ENCODE measurements at places on chromosomes 13 and 19. TPM values are rescaled to one million over a fixed set of nuclear protein-coding genes. Genes with fewer than 3 reads are reported as not detected.

GRCh38 chr13:109241160-109241559 is 545.2 kb downstream of the IRS2 start:
- peaks cover 3% of the 10 kb centered on the region for H3K27me3 ChIP-seq
- DNase-seq: no peak
- H3K27ac ChIP-seq: no peak overlapping the region
- H3K4me3 ChIP-seq: no peak overlapping the region
- H3K4me1 ChIP-seq: no peaks in the 10 kb centered on the region

- no peaks in the 10 kb centered on the region for H3K27me3 ChIP-seq
- H3K36me3 ChIP-seq: peaks cover 18% of the 10 kb centered on the region
- H3K27ac ChIP-seq: no peak overlapping the region
Observed at GRCh38 chr19:3660493-3661219, 34.1 kb upstream of the CACTIN start.

- H3K27me3 ChIP-seq: no peaks in the 10 kb centered on the region
- H3K4me1 ChIP-seq: peaks cover 11% of the 10 kb centered on the region
- peaks cover 20% of the 10 kb centered on the region for H3K36me3 ChIP-seq
- H3K4me3 ChIP-seq: peak overlapping the region; percentile 93
- no peak for DNase-seq
- H3K27ac ChIP-seq: peak overlapping the region; percentile 98
Observed at GRCh38 chr19:58154287-58154678, 3.7 kb upstream of the ZNF329 start.

DNA sequence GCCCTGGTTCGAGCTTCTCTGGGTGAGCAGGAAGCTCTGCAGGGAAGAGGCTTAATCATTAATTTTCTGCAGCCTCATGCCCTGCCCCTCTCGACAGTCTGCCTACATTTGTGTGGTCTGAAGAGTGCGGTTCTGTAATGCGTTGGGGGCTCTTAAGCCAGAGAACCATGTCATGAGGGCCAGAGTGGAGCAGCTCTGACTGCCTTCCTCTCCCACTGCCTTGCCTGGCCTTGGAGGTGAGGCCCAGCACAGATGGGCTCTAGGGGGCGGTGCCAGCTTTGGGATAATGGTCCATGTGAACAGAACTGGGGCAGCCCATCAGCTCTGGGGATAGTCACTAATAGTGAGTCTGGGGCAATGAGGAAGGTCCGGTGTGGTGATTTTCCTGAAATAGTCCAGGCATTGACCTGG is 5.7 kb downstream of the FGF9 start:
- H3K27ac ChIP-seq: peak overlapping the region; percentile 7
- H3K4me3 ChIP-seq: peak overlapping the region; percentile 74
- peaks cover 29% of the 10 kb centered on the region for H3K4me1 ChIP-seq
- peaks cover 5% of the 10 kb centered on the region for H3K36me3 ChIP-seq
- peaks cover 13% of the 10 kb centered on the region for H3K27me3 ChIP-seq

DNA sequence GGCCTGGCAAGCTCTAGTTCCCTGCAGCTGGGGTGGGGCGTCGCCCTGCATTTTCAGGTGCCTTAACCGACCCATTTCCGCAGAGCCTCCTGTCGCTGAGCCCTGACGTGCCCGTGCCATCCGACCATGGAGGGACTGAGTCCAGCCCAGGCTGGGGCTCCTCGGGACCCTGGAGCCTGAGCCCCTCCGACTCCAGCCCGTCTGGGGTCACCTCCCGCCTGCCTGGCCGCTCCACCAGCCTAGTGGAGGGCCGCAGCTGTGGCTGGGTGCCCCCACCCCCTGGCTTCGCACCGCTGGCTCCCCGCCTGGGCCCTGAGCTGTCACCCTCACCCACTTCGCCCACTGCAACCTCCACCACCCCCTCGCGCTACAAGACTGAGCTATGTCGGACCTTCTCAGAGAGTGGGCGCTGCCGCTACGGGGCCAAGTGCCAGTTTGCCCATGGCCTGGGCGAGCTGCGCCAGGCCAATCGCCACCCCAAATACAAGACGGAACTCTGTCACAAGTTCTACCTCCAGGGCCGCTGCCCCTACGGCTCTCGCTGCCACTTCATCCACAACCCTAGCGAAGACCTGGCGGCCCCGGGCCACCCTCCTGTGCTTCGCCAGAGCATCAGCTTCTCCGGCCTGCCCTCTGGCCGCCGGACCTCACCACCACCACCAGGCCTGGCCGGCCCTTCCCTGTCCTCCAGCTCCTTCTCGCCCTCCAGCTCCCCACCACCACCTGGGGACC is 1.2 kb downstream of the ZFP36 start:
- H3K27ac ChIP-seq: peak overlapping the region; percentile 96
- H3K4me3 ChIP-seq: peak overlapping the region; percentile 89
- H3K4me1 ChIP-seq: peaks cover 36% of the 10 kb centered on the region
- no peaks in the 10 kb centered on the region for H3K27me3 ChIP-seq
- H3K36me3 ChIP-seq: peaks cover 4% of the 10 kb centered on the region

DNA sequence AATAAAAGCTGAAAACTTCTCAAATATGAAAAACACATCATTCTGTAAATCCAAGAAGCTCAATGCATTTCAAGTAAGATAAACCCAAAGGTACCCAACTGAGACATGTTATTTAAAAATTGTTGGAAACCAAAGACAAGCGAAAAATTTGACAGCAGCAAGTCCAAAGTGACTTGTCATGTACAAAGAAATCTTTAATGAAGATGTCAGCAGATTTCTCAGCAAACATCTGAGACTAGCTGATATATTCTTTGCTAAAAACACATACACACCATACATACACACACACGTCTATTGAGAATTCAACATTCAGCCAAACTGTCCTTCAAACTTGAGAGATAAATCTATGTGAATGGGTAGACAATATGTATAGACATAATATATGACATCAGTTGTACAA is 5.7 kb upstream of the ZNF222 start:
- no peak overlapping the region for H3K27ac ChIP-seq
- peaks cover 29% of the 10 kb centered on the region for H3K27me3 ChIP-seq
- H3K36me3 ChIP-seq: no peaks in the 10 kb centered on the region
- DNase-seq: no peak
- no peak overlapping the region for H3K4me3 ChIP-seq
- H3K4me1 ChIP-seq: no peaks in the 10 kb centered on the region

DNA sequence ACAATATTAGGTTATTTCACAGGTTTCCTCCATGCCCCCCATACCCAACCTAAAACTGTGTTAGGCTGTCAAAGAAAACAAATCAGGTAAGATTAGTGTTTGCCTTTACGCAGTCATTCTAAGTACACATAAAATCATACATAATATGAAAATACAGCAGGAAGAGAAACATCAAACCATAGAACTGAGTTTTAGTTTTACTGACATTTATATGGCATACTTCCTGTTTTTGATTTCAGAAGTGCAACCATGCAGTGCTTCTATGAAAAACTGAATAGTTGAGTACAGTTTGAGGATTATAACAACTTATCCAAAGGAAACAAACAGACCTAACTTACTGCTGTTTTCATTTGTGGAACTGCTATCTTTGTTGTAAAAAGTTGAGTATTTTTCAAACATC is 91.3 kb downstream of the KCNRG start:
- H3K4me1 ChIP-seq: no peaks in the 10 kb centered on the region
- no peak overlapping the region for H3K4me3 ChIP-seq
- H3K36me3 ChIP-seq: peaks cover 1% of the 10 kb centered on the region
- H3K27me3 ChIP-seq: no peaks in the 10 kb centered on the region
- no peak for DNase-seq

DNA sequence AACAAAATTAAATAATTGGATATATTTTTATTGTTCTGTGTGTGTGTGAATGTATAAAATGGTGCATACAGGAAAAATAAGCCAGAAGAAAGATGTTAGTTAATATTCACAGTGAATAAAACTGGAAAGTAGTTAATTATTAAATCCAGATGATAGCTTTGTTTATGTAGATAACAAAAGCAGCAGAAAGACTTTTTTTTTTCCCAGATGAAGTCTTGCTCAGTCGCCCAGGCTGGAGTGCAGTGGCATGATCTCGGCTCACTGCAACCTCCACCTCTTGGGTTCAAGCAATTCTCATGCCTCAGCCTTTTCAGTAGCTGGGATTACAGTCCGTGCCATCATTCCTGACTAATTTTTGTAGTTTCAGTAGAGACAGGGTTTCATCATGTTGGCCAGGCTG is 140.1 kb downstream of the ZNF486 start:
- H3K27me3 ChIP-seq: no peaks in the 10 kb centered on the region
- DNase-seq: no peak
- peaks cover 2% of the 10 kb centered on the region for H3K36me3 ChIP-seq
- H3K4me3 ChIP-seq: no peak overlapping the region

- H3K27ac ChIP-seq: peak overlapping the region; percentile 94
- peak overlapping the region; percentile 63 for H3K4me3 ChIP-seq
- peaks cover 6% of the 10 kb centered on the region for H3K36me3 ChIP-seq
- H3K4me1 ChIP-seq: peaks cover 19% of the 10 kb centered on the region
Observed at GRCh38 chr19:14536926-14537692, 7.7 kb downstream of the TECR start.

DNA sequence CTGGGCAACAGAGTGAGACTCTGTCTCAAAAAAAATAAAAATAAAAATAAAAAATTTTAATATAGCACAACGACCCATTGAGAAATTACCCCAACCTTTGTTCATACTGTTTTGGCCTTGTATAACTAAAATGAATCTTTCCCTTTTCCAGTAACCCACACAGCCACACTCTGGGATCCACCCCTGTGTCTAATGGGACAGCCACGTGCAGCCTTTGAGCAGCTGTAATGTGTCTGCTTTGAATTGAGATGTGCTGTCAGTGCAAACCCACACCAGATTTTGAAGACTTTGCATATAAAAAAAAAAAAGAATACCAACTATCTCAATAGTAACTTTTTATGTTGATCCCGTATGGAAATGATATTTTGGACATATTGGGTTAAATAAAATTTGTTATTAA is 112.7 kb upstream of the UBL3 start:
- DNase-seq: no peak
- H3K27ac ChIP-seq: no peak overlapping the region
- no peaks in the 10 kb centered on the region for H3K27me3 ChIP-seq
- no peaks in the 10 kb centered on the region for H3K4me1 ChIP-seq

- no peak overlapping the region for H3K4me3 ChIP-seq
- H3K36me3 ChIP-seq: peaks cover 7% of the 10 kb centered on the region
- H3K27me3 ChIP-seq: no peaks in the 10 kb centered on the region
- no peak for DNase-seq
Observed at GRCh38 chr19:2774083-2774679, 8.9 kb downstream of the SGTA start.

GRCh38 chr13:65660731-65661130 is 1569.4 kb downstream of the PCDH9 start:
- H3K4me3 ChIP-seq: no peak overlapping the region
- no peaks in the 10 kb centered on the region for H3K36me3 ChIP-seq
- no peak for DNase-seq
- no peaks in the 10 kb centered on the region for H3K27me3 ChIP-seq
- no peak overlapping the region for H3K27ac ChIP-seq
- H3K4me1 ChIP-seq: no peaks in the 10 kb centered on the region

- peaks cover 3% of the 10 kb centered on the region for H3K27me3 ChIP-seq
- H3K36me3 ChIP-seq: no peaks in the 10 kb centered on the region
- DNase-seq: no peak
Observed at GRCh38 chr13:110944121-110944967, 29.5 kb upstream of the ANKRD10 start.

- no peaks in the 10 kb centered on the region for H3K36me3 ChIP-seq
- DNase-seq: no peak
- no peaks in the 10 kb centered on the region for H3K27me3 ChIP-seq
- H3K27ac ChIP-seq: no peak overlapping the region
Observed at GRCh38 chr19:41373993-41374392, 2.3 kb upstream of the TMEM91 start.

DNA sequence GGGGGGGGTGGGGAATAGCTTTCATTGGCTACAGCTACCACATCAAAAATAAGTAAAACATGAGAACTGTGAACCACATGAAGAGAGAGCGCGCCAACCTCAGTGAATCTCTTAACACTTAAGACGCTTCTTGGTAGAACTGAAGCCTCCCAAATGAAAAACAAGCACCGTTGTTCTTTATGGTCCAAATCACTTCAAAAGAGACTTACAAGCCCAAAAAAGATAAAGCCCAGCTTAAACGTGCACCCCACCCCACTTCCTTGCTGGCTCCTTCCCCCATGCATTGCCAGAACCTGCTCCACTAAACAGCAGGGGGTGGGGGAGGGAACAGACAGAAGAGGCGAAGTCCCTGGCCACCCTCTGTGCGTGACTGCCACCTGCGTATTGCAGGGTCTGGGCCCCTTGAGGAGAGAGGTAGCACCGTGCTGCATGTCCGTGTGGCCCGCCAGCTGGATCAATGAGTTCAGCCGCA is 479.1 kb downstream of the FOXO1 start:
- no peak overlapping the region for H3K27ac ChIP-seq
- H3K4me1 ChIP-seq: peaks cover 37% of the 10 kb centered on the region
- no peak overlapping the region for H3K4me3 ChIP-seq
- no peaks in the 10 kb centered on the region for H3K36me3 ChIP-seq

DNA sequence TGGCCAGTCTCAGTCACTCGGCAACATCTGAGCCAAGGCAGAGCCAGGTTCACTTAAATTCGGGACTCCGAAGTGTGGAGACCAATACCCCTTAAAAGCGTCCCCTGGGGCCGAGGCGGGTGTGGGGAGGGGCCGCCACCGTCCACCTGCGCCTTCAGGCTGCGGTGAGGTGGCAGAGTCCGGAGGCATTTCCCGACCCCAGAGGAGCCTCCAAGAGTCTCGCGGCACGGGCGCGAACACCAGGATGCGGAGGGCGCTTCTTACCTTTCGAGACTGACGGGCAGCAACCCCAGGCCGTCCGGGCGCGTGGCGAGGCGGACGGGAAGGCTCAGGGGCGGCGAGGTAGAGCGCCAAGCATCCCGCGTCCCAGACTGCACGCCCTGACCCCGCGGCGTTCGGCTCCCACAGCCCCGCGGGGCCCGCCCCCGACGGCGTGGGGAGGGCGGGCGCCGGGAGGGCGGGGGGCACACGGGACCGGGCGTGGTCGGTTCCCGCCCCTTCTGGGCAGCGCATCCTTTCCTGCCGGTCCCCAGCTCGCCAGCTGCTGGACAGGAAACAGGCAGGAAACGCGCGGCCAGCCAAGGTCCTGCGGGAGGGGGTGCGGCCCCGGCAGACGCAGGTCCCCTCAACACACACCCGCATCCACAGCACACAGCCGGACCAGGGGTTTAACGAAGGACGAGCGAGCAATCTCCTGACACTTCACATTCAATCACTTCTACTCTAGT is at the start of gene THSD1:
Gene THSD1, minus strand, starts transcription at position 406 of the 728 bp plus-strand sequence. CDS start 3,572 bp downstream, outside the sequence.
- H3K36me3 ChIP-seq: peaks cover 10% of the 10 kb centered on the region
- peaks cover 3% of the 10 kb centered on the region for H3K4me1 ChIP-seq
- H3K4me3 ChIP-seq: peak within 1 kb of the TSS; percentile 53
- H3K27me3 ChIP-seq: peaks cover 38% of the 10 kb centered on the region
- DNase-seq: peak; percentile 14
- H3K27ac ChIP-seq: no peak within 1 kb of the TSS

CATSPERD gene
- total RNA-seq: not detected

KLHL1 gene
- total RNA-seq: 0.33 TPM

CNN2 gene
- 226 TPM for total RNA-seq

NPAS1 gene
- 2.2 TPM for total RNA-seq

DCT gene
- total RNA-seq: not detected

CBY2 gene
- total RNA-seq: not detected

SHD gene
- 0.82 TPM for total RNA-seq

CDX2 gene
- total RNA-seq: 31.0 TPM

C13orf42 gene
- not detected for total RNA-seq

CDK8 gene
- total RNA-seq: 26.9 TPM

POLR1D gene
- total RNA-seq: 153 TPM
